ENCODE measurements at places on chromosomes 16 and 17.

- no peak for DNase-seq
These were observed 384.3 kb downstream of the CDH13 start for GRCh38 chr16:83010776-83011720.

DNA sequence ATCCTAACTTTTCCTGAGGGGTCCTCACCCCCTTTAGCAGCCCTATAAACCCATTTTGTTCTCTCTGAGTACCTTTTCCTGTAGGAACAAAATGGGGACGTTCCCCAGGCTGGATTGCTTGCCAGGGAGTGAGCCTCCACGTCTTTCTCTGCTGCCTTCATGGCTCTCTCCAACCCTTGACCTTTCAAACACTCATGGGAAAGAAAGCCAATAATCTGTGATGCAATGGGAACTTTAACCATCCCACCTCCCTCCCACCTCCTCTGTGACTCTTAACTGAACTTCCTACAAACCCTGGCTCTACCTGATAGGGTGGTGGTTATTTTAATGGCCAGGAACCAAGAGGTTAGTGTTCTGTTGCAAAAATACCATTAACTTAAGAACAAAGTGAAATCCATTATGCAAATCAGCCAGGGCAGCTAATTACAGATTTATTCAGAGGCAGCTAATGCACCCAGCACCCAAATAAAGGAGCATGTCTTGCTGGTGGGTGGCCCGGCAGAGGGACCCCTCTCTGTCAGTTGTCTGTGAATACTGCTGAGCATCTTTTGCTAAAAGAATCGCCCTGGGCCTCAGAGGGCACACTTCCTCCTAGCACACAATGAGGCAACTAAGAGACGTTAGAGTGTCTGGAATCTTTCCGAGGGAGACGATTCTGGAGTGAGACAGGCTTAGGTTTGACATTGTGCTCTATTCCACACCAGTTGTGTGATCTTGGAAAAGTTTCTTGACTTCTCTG, 3.0 kb downstream of the PIPOX start:
- no peak for DNase-seq

DNA sequence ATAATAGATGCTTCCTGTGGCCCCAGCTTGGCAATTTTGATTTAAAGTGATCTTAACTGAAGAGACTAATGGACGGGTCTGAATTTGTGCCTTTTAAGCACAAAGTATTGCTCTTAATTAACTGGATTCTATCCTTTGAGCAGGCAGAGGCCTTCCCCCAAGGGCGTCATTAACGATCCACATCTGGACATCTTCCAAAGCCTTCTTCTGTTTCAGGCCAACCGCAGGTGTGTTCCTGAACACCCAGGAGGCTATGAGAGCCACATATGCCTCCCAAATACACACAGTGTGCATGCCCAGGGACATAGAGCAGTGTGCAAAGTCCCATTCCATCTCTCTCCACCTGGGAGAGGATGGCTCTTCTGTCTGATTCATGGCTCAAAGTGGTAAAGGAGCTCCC, 42.3 kb downstream of the MAPT start:
- no peak for DNase-seq

DNA sequence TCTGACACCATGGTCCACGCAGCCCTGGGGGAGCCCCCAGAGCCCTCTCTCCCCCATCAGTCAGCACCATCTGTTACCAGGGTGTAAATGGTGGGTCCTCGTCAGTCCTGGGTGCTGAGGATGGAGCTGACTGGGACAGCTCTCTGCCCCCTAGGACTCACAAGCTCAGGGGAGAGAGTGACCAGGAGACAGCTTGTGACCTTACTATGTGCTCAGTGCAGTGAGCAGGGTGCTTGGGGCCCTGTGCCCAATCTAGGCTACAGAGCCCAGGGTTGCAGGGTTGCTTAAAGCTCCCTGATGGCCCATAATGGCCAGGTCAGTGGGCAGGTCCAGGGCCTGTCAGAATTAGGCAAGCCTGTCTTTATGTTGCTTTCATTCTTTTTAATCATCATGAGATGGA, 11.3 kb downstream of the MMP2 start:
- DNase-seq, result no peak
